ENCODE measurements at places on chromosomes 1 and 21. TPM values are rescaled to one million over a fixed set of nuclear protein-coding genes. Genes with fewer than 3 reads are reported as not detected.

Gene HLCS
- 38.2 TPM for total RNA-seq

GRCh38 chr1:108193333-108193732 is 6.8 kb downstream of the SLC25A24 start:
- DNase-seq, result no peak

DNA sequence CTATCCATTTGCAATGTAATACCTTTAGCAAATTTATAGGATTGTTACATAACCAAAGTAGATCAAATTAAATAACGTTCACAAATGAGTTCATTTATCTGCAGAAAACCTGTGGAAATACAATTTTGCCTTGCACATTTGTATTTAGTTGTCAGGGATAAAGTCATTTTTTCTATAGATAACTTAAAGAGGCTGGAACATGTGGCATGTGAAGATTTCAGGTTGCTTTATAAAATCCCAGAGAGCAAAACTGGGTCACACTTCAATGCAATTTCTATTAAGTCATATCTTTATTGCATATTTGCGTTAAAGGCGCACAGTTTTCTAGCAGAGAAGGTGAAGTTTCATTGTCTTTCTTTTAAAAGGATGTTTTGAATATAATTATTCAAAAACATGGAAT is 342.4 kb downstream of the USP25 start:
- no peak for DNase-seq

- no peak for DNase-seq
Measured at GRCh38 chr21:32413015-32413504, 554 bp downstream of the EVA1C start.

DNA sequence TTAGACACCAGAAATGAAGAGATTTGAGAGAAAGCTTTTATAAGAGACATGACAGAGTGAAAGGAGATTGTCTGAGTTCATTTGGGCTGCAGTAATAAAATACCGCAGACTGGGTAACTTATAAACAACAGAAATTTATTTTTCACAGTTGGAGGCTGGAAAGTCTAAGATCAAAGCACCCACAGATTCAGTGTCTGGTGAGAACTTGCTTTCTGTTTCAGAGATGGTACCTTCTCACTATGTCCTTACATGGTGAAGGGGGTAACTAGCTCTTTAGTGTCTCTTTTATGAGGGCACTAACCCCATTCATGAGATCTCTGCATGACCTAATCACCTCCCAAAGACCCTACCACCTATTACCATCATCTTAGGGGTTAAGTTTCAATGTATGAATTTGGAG is 30.9 kb upstream of the FCRL4 start:
- no peak for DNase-seq

- DNase-seq, result no peak
Measured at GRCh38 chr1:90712153-90712856, 4.8 kb downstream of the BARHL2 start.

Gene FGR
- 0.41 TPM for total RNA-seq

DNA sequence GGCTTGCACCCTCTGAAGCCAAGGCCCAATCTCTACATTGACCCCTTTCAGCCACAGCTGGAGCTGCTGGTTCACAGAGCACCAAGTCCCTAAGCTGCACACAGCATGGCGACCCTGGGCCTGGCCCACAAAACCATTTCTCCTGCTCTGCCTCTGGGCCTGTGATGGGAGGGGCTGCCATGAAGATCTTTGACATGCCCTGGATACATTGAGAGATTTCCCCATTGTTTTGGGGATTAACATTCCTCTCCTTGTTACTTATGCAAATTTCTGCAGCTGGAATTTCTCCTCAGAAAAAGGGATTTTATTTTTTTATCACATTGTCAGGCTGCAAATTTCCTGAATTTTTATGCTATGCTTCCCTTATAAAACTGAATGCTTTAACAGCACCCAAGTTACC is 235.8 kb downstream of the COL11A1 start:
- no peak for DNase-seq

GRCh38 chr1:87045761-87046304 is 131.4 kb downstream of the HS2ST1 start:
- DNase-seq, result no peak

Gene CFAP107
- not detected for total RNA-seq

- peak; percentile 58 for DNase-seq
Measured at GRCh38 chr1:84442256-84442655, 36.8 kb upstream of the RPF1 start.

Gene STIL
- 4.9 TPM for total RNA-seq

- DNase-seq, result no peak
Measured at GRCh38 chr1:49052102-49052501, 275.4 kb upstream of the BEND5 start.

DNA sequence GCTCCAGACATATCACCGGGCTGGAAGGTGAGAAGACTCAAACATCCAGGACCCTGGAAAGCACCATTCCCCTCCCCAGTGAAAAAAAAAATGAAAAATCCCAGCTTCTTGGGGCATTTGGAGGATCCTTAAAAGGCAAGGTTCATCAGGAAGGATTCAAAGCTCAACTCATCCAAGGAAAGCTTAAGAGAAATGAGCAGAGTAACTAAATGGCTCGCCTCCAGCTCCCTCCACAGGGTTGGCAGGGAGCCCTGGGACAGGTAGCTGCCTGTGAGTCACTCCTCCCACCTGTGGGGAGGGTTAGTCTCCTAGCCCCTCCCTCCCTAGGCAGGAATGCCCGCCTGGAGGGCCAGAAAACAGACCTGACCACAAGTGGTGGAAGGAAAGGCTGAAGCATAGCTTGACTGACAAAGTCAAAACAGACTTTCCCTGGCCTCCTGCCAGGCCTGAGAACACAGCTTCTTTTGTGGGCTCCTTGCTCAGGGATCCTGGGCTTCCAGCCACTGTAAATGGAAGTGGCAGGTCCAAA is 712 bp upstream of the LAMB3 start:
- peak; percentile 85 for DNase-seq

GRCh38 chr21:16663436-16663835 is 849.4 kb upstream of the CXADR start:
- no peak for DNase-seq

Gene DNASE2B
- total RNA-seq, result not detected

DNA sequence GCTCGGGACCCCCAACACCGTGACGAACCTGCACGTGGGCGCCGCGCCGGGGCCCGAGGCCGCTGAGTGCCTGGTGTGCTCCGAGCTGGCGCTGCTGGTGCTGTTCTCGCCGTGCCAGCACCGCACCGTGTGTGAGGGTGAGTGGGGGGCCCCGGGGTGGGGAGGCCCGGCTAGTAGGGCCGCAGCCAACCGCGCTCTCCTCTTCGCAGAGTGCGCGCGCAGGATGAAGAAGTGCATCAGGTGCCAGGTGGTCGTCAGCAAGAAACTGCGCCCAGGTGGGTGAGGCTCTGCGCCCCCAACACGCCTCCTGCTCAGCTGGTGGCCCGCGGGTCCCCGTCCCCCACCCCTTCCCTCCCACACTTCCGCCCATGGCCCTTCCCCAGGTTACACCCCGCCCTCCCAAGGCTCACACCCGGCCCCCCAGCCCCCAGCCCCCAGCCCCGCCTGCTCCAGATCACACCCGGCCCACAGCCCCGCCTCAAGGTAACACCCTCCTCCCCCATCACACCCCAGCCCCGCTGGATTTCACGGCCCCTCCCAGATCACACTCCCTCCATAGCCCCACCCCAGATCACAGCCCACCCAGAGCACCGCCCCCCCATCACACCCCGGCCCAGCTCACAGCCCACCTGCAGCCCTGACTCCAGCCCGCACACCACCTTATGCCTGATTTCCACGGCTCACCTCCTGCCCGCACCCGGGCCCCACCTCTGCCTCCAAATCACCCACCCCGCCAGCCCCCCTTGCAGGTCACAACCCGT is 2.4 kb upstream of the MMP23B start:
- DNase-seq, result no peak

GRCh38 chr21:29164323-29164942 is 34.0 kb downstream of the MAP3K7CL start:
- DNase-seq, result no peak

DNA sequence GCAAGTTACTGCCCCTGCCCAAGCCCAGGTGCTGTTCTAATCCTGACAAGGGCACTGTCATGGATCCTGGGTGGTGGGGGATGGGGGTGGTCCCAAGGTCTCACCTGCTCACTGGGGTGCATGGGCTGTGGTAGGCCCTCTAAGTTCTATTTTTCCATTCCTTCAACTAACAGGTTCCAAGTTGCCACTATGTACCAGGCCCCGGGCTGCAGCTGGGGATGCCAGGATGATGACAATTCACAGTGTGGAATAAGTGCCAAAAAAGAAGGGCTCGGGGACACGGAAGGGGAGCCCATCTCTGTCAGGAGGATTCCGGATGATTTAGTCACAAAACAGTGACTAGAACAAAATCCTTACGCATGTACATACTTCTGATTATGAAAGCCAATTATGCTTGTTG is 76.0 kb downstream of the STUM start:
- no peak for DNase-seq

Gene MATN1
- not detected for total RNA-seq

GRCh38 chr1:219489636-219490035 is 123.3 kb downstream of the ZC3H11B start:
- no peak for DNase-seq

DNA sequence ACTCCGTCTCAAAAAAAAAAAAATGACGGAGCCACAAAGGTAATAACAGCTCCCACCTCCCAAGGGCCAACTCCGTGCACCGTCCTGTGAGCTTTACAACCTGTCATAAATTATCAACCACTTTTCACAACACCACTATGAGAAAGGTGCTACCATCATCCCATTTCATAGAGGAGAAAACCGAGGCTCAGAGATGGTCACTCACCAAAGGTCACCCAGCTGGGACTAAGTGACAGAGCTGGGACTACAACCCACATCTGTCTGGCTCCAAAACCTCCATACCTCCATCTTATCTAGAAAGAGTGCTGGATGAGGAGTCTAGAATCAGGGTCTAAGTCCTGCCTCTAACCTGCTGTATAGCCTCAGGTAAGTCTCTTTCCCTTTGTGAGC is 43.6 kb upstream of the ECE1 start:
- no peak for DNase-seq

DNA sequence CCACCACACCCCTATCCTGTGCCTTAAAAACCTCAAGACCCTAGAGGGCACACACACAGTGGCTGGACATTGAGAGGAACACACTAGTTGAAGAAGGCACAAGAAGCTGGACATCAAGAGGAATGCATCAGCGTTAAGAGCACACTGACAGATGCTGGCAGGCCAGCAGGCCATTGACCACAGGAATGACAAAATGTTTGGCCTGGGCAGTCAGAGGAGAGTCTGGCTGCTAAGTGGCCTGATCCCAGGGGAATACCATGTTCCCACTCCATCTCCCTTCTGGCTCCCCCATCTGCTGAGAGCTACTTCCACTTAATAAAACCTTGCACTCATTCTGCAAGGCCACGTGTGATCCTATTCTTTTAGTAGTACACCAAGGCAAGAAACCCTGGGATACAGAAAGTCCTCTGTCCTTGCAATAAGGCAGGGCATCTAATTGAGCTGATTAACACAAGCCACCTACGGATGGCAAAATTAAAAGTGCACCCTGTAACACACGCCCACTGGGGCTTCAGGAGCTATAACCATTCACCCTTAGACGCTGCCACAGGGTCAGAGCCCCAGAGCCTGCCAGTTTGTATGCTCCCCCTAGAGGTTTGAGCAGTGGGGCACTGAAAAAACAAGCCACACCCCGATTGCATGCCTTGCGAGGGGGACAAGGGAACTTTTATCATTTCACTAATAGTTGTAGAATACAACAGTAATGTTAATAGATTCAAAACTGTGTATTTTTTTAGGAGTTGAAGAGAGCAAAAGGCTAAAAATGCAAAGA is 1216.1 kb upstream of the NCAM2 start:
- DNase-seq, result no peak

GRCh38 chr1:169289016-169289415 is 78.6 kb downstream of the NME7 start:
- DNase-seq, result no peak

DNA sequence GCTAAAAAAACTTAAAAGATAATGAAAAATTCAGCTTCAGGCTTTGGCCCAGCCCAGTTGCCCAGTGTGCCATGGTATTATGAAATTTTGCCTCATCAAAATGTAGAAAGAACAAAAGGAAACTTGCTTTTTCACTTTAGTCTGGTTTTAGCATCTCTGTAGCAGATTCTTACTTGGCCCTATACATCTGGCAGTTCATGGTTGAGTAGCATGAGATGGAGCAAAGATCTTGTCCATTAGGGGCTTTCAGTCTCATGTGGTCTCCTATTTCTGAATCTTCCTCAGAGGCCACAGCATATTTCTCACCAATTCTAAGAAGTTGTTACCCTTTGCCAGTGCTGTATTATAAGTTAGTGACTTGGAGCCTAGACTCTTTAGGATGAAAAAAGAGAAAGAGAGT is 58.5 kb downstream of the ATP2B4 start:
- no peak for DNase-seq

DNA sequence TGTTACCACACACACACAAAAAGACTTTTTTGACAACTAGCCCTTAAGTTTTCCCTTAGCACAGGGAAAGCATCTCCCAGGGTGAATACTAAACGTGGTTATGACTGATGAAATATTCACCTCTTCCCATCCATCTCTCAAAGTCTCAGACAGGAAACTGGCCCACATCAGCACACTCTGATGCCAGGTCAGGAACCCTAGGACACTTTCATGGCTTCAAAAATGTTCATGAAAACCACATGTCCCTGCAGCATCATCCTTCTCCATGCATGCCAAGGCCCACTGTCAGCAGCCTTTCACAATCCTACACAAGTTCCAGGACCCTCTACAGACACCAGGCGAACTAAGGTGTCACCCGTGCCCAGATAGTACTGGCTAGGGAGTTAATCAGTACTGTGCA is 68.7 kb downstream of the DNTTIP2 start:
- no peak for DNase-seq

GRCh38 chr1:181104042-181104789 is 15.7 kb downstream of the IER5 start:
- DNase-seq, result no peak

GRCh38 chr1:25813734-25814471 is 5.9 kb upstream of the MTFR1L start:
- DNase-seq, result no peak

GRCh38 chr21:26914557-26914956 is 52.3 kb downstream of the ADAMTS5 start:
- DNase-seq, result no peak

DNA sequence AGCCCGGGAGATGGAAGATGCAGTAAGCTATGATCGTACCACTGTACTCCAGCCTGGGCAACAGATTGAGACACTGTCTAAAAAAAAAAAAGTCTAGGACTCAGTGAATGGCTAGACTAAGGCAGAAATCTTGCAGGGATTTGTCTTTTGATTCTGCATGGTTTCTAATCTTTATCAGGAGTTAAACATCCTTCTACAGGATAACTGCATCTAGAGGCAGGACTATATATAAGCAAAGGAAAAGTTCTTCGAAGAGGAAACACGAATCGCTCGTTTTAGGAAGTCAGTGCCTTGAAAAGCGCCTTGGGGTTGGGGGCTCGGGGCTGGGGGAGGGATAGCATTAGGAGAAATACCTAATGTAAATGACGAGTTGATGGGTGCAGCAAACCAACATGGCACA is 602 bp upstream of the UFC1 start:
- DNase-seq, result no peak

GRCh38 chr1:221740993-221741702 is 741 bp downstream of the DUSP10 start:
- DNase-seq, result no peak
